AG04450 (cell line): ENCODE measurements at places on chromosomes 7 and 10.

GRCh38 chr7:2445047-2445446 lies 31.2 kb downstream of the GRIFIN start:
- DNase-seq, result no peak

- no peak for DNase-seq
Measured at GRCh38 chr7:77989981-77990566, 191.5 kb downstream of the PHTF2 start.

- no peak for DNase-seq
Measured at GRCh38 chr7:33554576-33554975, 350.8 kb upstream of the BMPER start.

DNA sequence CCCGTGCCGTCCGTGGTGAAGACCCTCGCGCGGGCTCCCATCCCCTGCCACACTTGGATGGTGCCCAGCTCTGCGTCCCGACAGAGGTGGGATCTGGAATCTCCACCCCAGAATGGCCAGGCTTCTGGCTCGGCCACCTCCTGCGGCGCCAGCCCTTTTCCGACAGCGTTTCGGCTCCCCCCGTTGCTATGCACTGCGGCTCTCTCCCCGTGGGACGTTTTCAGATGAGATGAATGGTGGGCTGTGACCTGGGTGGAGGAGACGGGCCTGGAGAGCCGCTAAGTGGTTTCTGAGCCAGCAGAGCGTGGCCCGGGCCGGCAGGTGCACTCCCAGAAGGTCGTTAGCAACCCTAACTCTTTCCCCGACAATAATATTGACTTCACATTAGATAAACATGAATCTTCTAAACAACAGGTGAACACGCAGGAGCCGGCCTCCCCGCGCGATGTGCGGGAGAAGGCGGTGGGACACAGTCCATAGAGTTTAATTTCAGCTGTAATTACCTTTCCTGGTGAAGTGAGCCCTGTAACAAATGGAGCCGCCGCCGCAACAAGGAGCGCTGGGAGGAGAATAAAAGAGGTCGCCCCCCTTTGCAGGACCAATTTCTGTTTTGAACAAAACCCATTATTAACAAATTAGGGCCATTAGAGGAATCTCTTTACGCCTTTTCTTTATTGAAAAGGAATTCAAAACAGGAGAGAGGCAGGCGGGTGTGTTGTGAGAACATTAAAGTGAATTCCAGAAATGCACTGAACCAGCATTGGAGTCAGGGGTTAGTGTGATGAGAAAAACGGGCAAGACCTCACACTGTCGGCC lies 294.3 kb upstream of the PFKP start:
- no peak for DNase-seq

GRCh38 chr7:37282093-37282444 lies 166.6 kb downstream of the ELMO1 start:
- no peak for DNase-seq

- no peak for DNase-seq
Measured at GRCh38 chr10:94361171-94361794, 1.5 kb downstream of the NOC3L start.

- peak; percentile 57 for DNase-seq
Measured at GRCh38 chr7:85489498-85489897, 302.6 kb upstream of the SEMA3D start.

DNA sequence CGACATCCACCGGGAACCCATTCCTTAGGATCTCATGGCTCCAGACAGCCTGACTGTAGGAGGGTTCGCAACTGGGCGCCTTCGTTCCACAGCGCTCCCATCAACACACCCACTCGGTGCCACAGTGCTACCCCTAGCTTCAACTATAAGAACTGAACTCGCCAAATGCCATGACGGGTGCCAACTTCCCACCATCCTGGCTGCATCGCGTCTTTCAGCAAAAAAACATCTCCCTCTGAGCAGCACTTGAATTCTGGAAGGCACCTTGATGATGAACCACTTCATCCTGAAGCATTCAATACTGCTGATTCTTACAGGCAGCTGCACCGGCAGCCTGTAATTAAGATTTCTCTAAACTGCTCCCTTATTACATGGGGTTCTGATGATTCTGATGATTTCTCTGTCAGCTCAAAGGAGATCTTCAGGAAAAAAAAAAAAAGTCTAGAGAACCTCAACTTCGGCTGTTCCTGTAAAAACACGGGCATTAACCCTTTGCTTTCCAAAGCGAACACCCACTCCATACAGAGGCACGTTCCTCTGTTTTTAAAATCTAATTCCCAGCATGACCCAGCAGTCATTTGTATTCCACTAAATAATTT lies 1.3 kb downstream of the CYTH3 start:
- DNase-seq, result no peak

- DNase-seq, result no peak
Measured at GRCh38 chr7:55108401-55108800, 89.6 kb downstream of the EGFR start.

DNA sequence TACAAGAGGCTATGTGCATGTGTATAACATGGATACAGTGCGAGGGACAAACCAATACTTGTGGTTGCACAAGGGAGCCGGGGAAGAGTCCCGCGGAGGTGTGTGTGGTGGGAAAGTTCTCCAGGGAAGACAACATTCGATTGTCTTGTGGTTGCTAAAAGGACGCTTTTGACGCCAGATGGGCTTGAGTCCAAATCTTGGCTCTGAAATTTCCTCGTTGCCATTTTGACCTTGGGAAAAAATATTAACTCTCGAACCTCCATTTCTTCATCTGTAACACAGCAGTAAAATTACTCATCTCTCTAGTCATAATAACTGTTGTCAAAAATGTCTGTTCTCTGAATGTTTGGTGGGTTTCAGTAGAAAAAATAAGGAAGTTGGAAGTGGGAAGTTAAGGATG lies 16.5 kb downstream of the PLXDC2 start:
- no peak for DNase-seq

- DNase-seq, result no peak
Measured at GRCh38 chr7:92092210-92092609, 42.1 kb downstream of the CYP51A1 start.

DNA sequence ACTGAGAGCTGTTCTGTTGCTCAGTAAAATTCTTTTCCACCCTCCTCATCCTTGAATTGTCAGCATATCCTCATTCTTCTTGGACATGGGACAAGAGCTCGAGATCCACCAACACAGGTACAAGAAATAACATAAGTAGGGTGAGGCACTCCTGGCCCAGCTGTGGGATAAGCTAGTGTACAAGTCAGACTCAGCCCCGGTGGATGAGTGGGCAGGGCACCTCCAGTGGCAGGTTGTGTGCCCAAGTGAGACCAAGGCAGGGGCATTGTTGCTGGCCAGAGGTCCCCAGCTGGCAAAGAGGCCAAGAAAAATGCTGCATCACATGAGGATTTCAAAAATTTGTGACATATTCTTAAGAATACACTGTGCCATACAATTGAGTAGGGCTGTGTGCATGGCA lies 402.0 kb upstream of the ZWINT start:
- no peak for DNase-seq

DNA sequence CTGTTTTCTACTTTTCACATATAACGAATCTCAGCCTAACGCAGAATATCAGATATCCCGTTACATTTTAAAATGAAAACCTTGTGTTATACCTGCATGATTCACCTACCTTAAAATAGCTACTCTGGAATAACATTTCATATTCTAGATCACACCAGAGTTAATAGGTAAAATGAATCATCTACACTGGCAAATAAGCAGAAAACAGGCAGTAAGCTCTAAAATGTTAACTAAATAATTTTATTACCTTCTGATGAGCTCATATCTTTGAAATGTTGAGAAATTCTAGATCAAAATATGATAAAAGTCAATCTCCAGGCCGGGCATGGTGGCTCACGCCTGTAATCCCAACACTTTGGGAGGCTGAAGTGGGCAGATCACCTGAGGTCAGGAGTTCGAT lies 71.3 kb downstream of the CPEB3 start:
- no peak for DNase-seq

GRCh38 chr7:5774790-5775189 lies 6.7 kb downstream of the RNF216 start:
- DNase-seq, result no peak

DNA sequence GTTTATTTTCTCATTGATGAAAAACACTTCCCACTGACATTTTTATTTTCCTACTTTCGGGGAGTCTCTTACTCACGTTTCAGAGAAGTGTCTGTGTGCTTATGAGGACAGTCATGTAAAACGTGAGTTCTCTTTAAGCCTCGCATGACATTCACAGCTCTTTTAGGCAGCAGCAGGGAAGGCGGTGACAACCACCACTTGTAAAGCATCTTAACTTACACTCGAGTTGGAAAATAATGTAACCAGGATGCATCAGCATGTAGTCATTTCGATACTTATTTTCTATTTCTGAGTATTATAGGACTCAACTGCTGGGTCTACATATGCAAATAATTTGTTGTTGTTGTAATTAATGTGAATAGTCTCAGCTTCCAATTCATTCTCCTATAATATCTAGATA lies 153.6 kb downstream of the SEMA3D start:
- DNase-seq, result no peak

DNA sequence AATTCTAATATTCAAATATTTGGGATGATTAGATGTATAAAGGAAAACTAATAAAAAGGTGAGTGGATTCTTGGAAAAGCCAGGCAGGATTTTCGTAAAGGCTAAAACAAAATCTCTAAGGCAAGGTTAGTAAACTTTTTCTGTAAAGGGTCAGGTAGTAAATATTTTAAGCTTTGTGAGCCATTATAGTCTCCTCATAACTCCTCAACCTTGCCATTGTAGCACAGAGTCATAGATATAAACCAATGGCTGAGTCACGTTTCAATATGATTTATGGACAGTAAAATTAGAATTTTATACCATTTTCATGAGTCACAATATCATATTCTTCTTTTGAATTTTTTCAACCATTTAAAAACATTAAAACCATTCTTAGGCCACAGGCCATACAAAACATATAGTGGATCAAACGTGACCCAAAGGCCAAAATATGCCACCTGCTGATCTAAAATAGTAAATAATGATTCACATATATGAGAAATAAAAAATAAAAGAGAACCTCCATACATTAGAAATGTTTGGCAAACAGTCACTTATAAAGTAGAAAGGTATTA lies 651.8 kb upstream of the LRRTM3 start:
- DNase-seq, result no peak

DNA sequence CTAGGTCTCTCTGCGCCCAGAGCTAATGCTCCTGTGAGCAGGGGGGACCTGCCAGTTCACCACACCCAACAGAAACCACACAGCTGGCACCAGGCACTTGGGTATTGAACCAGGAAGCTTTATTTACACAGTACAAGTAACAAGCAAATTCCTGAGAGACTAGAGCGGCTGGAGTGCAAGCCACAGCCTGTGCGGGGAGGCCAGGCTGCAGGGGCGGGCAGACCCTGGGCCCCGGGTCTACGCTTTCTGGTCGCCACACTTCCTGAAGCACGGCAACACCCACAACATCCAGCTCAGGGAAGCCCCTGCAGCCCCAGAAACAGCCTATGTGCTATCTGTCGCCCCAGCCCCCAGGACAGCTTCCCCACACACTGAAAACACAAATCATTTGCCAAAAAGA lies 125.0 kb downstream of the FAM53B start:
- DNase-seq, result no peak

GRCh38 chr10:62492012-62492869 lies 118.1 kb downstream of the ZNF365 start:
- no peak for DNase-seq

- DNase-seq, result no peak
Measured at GRCh38 chr10:6279540-6280267, 77.0 kb downstream of the PFKFB3 start.

- DNase-seq, result no peak
Measured at GRCh38 chr10:101781655-101781983, 1.6 kb downstream of the NPM3 start.

- no peak for DNase-seq
Measured at GRCh38 chr10:62095181-62096122, 173.2 kb downstream of the RTKN2 start.

DNA sequence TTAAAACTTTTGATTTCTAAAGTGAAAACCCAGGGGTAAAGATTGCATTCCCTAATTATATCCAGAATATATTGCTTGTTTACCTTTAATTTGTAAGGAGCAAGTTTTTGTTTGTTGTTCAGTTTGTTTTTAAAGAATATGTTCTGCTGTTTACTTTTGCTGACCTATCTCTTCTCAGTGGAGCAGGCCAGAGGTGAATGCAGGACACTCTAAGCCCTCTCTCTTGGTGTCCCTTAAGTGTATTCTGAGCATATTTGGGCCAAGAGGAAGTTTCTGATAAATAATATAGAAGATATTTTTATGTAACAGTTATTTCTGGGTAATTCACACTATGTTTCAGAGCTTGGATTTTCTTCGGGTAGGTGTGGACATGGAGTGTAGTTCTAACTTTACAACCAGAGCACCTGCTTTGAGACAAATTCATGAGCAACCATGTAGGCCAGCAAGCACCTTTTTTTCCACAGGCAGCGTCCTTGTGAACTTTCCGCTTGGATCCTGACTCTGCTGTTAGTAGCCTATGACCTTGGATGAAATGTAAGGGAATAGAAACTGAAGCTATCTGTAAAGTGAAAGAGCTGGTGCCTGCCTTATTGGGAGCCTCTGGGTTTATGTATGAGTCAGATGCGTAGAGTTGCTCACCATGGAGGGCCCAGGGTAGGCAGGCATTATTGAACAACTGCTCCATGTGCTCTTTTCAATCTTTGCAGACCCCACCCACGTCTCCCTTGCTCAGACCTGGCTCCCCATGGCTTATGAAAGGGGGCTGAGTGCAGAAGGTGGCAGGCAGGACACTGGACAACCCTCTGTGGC lies 16.1 kb downstream of the OGDH start:
- no peak for DNase-seq
